ENCODE measurements at places on chromosomes 4 and X. TPM values are rescaled to one million over a fixed set of nuclear protein-coding genes. Genes with fewer than 3 reads are reported as not detected.

Gene XAGE1A
- 0.75 TPM for total RNA-seq

Gene PITX2
- not detected for total RNA-seq

Gene BEND2
- total RNA-seq = not detected

Gene DCAF12L1
- not detected for total RNA-seq

Gene CDKL2
- 20.6 TPM for total RNA-seq

Gene DKK2
- total RNA-seq = 15.1 TPM

Gene ZRSR2
- 9.5 TPM for total RNA-seq

Gene SLC6A8
- 8.0 TPM for total RNA-seq

Gene ANKRD50
- 25.9 TPM for total RNA-seq

Gene CTSO
- total RNA-seq = 30.5 TPM

Gene P2RY8
- 3.1 TPM for total RNA-seq

Gene FGA
- 39.5 TPM for total RNA-seq

Gene CT55
- not detected for total RNA-seq

Gene TSPAN6
- total RNA-seq = 13.9 TPM

Gene PLP1
- total RNA-seq = not detected

Gene TNMD
- not detected for total RNA-seq

Gene FIP1L1
- total RNA-seq = 39.0 TPM

Gene SMARCA5
- 61.5 TPM for total RNA-seq

Gene ADH7
- not detected for total RNA-seq

Gene CEP44
- 16.4 TPM for total RNA-seq

Gene FHIP1A
- total RNA-seq = 18.4 TPM

Gene DOK7
- 3.6 TPM for total RNA-seq

Gene P2RY4
- total RNA-seq = 0.23 TPM

Gene TSPAN7
- total RNA-seq = 74.8 TPM

Gene TMEM35A
- total RNA-seq = 1.5 TPM

Gene SLC16A2
- total RNA-seq = 8.1 TPM

Gene GLUD2
- 1.6 TPM for total RNA-seq

Gene SHROOM4
- 43.5 TPM for total RNA-seq

Gene BMPR1B
- total RNA-seq = 3.0 TPM

Gene MAGED1
- total RNA-seq = 66.3 TPM

Gene F8A1
- 42.9 TPM for total RNA-seq

Gene MCF2
- total RNA-seq = not detected

Gene MAGEB16
- total RNA-seq = not detected

Gene FAM184B
- total RNA-seq = 0.17 TPM

Gene AFF1
- 103 TPM for total RNA-seq

Gene ZDHHC15
- 1.4 TPM for total RNA-seq

Gene FGG
- 515 TPM for total RNA-seq

Gene AFM
- total RNA-seq = not detected

Gene GNRHR
- total RNA-seq = not detected

Gene ASB9
- 4.4 TPM for total RNA-seq

Gene TMEM31
- total RNA-seq = not detected

Gene G3BP2
- 102 TPM for total RNA-seq

Gene PABPC4L
- total RNA-seq = 0.98 TPM

Gene NHS
- total RNA-seq = 2.5 TPM
